Muscle of arm (tissue), 14 donors: ENCODE measurements at places on chromosomes 12 and 14.

- no peak for DNase-seq
Observed at GRCh38 chr14:22667881-22668280, 23.7 kb upstream of the OR6J1 start.

GRCh38 chr12:105713606-105714305 lies 383.3 kb downstream of the C12orf75 start:
- no peak for DNase-seq

GRCh38 chr14:69439521-69440270 lies 41.2 kb downstream of the SLC39A9 start:
- DNase-seq: no peak

GRCh38 chr12:91964501-91964900 lies 181.1 kb downstream of the BTG1 start:
- no peak for DNase-seq

GRCh38 chr12:99454539-99455172 lies 192.9 kb upstream of the GARIN6 start:
- no peak for DNase-seq

DNA sequence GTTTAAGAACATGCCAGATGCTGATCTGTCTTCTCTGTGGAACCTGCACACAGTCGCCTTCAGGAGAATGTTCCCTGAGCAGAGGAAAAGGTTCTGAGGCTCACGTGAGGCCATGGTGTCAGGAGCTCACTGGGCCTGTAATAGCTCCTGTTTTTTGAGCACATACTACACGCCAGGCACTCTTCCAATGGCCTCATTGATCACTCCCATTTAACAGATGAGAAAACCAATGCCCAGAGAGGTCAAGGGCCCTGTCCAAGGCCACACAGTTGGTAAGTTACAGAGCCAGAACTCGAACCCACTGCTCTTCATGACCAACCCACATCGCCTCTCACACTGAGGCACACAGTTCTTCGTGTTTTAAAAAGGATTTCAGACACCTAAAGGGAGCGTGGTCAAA lies 7.3 kb upstream of the HHIPL1 start:
- no peak for DNase-seq

DNA sequence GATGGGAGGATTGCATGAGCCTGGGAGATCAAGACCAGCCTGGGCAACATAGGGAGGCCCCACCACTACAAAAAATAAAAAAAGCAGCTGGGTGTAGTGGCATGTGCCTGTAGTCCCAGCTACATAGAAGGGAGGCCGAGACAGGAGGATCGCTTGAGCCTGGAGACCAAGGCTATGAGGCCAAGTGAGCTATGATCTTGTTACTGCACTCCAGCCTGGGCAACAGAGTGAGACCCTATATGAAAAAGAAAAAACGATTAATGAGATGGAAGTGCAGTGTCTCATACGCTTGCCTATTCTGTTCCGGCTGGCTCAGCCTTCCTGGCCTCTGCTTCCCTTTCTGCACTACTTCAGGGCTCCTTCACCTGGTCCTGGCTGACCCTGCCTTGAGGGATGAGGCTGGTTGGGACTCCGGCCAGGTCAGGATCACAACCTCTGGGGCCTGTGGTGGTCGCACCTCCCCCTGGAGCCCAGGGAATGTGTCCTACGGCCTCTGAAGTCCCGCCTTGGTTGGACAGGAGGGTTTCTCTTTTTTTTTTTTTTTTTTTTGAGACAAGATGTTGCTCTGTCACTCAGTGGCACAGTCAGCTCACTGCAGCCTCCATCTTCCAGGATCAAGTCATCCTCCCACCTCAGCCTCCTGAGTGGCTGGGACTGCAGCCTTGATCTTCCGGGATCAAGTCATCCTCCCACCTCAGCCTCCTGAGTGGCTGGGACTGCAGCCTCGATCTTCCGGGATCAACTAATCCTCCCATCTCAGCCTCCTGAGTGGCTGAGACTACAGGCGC lies 10.7 kb downstream of the TEDC1 start:
- DNase-seq: no peak
